ENCODE measurements at places on chromosomes 12 and 14.

- DNase-seq = no peak
These were observed 739 bp upstream of the PPP2R5E start for GRCh38 chr14:63543826-63544406.

DNA sequence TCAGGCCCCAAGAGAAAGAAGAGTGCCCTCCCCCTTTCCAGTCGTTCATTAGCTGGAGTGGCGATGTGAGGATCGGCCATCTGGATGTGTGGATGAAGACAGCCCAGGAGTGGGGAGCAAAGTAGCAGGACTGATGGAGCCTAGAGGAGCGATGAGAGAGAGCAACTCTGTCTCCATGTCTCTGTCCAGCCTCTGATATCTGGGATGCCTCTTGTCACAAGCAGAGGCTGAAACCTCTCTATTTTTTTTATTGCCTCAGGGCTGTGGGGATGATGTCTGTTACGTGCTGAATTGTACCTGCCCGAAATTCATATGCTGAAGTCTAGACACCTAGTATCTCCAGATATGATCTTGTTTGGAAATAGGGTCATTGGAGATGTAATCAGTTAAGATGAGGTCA lies 2.7 kb downstream of the SERPINA11 start:
- no peak for DNase-seq

DNA sequence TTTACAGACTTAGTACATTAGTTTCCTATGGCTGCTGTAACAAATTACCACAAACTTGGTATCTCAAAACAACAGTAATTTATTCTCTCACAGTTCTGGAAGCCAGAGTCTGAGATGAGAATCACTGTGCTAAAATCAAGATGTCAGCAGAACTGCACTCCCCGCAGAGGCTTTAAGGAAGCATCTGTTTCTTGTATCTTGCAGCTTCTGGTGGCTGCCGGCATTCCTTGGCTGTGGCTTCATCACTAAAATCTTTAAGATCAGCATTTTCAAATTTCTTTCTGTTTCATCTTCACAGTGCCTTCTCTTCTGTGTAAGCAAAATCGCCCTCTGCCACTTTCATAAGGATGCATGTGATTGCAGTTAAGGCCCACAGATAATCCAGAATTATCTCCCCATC lies 9.4 kb downstream of the STON2 start:
- no peak for DNase-seq

DNA sequence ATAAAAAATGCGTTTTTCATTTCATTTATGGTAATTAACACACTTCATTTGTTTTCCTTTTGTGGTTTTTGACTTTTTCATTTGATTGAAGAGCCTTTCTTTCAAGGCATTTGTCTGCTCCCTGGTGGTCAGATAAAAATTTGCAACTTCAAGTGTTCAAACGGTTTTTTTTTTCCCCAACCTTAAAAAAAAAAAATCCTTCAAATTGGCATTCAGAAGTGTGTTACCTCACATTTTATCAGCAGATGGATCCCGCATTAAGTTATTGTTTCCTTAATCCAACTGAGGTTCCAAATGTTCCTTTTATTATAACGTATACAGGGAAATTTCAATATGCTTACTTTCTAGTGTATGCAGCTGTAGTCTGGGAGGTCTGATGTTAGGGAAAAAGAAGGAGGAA lies 47.2 kb downstream of the MYF5 start:
- peak; percentile 22 for DNase-seq

- DNase-seq = no peak
These were observed 127.4 kb upstream of the ATF1 start for GRCh38 chr12:50636505-50636904.

DNA sequence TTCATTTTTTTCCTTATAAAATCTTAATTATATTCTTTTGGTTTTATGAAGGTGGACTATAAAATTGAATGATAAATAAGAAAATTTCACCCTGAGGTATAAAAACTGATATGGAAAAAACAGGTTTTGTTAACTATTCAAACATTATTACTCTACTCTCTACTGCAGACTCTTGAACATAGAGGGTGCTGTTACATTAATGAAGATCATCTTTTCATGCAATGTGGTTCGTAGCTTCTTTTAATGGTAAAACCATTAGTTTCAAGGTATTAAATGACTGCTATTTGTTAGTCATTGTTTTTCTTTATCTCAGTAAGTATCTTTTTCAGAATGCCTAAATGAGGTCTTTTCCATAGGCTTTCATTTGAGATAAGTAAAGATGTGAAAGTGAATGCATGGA lies 510.4 kb downstream of the SLC16A7 start:
- DNase-seq = no peak

- no peak for DNase-seq
These were observed 4.9 kb upstream of the SMAGP start for GRCh38 chr12:51275088-51275487.

DNA sequence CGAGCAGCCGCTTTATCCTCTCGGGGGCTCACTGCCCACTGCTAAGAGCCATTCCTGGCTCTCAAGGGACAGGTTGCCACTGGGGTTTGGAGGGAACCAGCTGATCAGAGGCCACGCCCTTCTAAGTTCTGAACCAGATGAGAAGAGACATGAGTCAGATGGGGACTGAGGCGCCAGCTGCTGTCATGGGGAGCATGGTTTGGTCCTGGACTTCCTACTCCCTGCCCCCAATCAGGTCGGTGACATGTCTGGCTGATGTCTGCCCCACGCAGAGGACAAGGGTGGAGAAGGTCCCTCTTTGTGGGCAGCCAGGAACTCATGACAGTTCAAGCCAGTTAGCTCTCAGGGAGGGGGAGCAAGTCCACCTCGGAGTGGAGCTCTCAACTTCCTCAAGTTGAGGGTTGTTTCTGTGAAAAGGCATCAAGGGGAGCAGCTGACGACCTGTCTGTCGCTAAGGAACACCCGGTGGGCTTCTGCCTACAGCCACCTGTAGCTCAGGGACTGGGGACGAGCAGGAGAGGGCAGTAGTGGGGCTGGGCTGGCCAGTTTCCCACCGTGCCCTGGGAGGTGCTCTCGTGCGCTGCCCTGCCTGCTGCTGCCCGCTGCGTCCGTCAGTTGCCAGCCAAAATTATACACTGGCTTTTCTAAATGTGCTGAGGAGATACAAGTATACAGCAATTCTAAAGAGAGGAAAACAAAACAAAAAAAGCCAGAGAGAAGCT lies 20.5 kb downstream of the PSMC1 start:
- DNase-seq = peak; percentile 49

- no peak for DNase-seq
These were observed 298.8 kb upstream of the TBX3 start for GRCh38 chr12:114982760-114983159.

- DNase-seq = no peak
These were observed 486.7 kb downstream of the APAF1 start for GRCh38 chr12:99131751-99132199.

DNA sequence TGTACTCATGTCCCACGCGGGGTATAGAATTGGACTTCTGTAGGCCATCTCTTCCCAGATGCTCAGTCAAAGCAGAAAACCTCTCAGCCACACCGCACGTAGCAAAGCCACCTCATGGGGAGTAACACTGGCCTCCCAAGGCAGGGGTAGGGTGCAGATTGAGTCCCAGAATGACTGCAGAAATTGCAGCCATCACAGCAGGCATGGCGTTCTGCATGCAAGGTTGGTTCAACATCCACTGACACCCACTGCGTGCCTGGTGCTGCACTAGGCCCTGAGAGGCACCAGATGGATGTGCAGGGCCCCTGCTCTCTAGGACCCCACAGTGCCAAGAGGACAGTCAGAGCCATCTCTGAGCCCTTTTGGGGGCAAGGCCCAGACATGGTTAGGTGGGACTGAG lies 39.9 kb downstream of the RAB35 start:
- no peak for DNase-seq

DNA sequence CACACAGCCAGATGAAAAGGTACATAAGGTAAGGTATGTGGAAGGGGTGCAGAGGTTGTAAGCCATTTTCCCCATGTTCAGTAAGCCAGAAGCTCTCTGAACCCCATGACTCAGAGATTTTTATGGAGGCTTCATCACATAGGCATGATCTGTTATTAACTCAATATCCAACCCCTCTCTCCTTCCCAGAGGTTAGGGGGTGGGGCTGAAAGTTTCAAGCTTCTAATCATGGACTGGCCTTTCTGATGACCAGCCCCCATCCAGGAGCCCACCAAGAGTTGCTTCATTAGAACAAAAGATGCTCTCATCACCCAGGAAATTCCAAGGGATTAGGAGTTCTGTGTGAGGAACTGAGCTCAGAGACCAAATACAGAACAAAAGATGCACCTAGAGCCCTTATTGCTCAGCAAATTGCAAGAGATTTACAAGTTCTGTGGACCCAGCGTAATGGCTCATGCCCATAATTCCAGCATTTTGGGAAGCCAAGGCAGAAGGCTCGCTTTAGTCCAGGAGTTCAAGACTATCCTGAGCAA lies 103.2 kb upstream of the DAAM1 start:
- no peak for DNase-seq

GRCh38 chr12:131603939-131604795 lies 106.7 kb upstream of the SFSWAP start:
- DNase-seq = peak; percentile 72

DNA sequence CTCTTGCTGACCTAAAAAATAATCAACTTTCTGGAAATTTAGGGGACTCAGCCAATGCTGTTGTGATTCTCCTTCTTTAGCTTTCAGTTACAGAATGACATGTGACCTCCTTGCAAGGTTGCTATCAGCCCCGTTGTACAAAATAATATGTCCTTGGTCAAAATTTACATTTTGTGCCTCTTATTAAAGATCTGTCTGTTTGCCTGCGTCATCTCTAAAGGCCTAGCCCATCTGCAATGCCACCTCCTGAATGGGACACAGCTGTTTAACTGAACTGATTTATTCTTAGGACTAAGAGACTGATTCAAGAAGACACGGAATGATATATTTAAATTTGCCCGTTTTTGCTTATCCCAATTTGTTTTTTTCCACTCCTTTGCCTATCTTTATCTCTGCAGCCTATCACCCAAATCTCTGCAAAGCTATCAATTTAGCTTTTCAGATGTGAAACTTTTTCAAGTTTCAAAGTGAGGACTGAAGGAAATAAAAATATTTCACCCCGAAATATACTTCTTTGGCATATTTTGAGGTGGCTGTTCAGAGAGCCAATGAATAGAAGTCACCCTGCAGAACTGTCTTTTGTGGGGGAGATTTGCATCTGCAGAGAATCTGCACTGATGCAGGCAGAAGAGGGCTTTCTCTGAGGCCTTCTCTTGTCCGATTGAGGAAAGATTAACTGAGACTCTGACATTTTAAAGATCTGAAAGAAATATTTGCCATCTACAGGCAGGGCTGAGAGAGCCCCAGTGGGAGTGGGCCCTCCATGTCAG lies 126.0 kb downstream of the VEZT start:
- DNase-seq = no peak

DNA sequence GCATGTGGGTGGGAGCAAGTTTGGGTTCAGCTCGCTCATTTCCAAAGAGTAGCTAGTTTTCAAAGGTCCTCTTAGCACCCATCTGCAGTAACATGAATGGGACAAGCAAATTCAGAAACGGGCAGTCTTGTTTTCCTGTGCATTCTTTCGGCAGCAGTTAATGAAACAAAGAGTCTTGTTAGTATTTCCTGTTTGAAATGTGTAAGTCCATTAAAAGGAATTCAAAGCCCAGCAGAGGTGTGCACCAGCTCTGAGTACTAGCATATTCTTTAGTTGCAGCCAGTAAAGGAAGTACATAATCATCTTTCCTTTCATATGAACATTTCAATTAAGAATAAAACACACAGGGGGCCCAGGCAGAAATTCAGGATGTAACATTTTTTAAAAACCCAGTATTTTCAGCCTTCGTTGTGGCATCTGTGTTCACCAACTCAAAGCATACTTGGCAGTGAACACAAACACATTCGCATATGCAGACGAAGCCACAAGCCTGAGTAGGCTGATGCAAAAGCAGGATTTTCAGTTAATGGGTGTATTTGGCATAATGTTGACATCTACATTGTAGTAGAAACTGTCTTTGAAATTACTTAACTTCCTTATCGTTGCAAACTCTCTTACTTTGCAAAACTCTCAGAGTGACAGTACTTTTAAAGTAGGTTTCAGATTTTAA lies 570.0 kb upstream of the FLRT2 start:
- no peak for DNase-seq

DNA sequence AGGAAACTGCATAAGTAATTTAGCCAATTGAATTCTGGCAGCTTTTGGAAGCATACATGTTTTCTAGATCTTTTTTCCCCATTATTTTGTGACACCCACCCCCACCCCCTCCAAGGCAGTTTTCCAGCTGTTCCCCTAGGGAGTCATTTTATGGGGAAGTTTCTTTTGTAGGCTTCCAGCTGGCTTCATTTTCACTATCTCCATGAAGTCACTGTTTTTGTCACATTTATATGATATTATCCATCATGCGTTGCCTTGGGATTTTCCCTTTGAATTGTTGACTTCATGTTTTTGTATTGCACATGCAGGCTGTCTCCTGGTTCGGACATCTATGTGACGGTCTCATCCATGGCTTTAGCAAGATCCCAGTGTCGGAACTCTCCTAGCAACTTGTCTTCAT lies 233.6 kb upstream of the RGS6 start:
- no peak for DNase-seq

GRCh38 chr12:26100666-26101349 lies 24.0 kb downstream of the BHLHE41 start:
- DNase-seq = no peak

DNA sequence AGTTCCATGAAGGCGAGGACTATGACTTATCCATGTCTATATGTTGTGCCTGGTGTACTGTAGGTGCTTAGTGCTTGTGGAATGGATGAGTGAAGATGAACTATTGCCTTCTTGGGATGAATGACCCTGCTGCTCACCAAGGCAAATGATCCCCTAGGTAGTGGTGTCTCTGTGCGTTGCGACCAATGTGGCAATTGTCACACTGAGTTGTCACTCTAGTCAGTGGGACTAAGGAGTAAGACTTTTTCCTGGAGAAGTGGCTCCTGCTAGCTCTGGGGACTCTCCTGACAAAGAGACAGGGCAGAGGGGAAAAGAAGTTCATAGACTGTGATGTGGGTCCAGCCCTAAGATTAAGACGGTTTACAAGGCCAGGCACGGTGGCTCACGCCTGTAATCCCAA lies 3.4 kb upstream of the ACVR1B start:
- DNase-seq = no peak

- DNase-seq = no peak
These were observed 145.6 kb upstream of the NCOR2 start for GRCh38 chr12:124713041-124713435.

DNA sequence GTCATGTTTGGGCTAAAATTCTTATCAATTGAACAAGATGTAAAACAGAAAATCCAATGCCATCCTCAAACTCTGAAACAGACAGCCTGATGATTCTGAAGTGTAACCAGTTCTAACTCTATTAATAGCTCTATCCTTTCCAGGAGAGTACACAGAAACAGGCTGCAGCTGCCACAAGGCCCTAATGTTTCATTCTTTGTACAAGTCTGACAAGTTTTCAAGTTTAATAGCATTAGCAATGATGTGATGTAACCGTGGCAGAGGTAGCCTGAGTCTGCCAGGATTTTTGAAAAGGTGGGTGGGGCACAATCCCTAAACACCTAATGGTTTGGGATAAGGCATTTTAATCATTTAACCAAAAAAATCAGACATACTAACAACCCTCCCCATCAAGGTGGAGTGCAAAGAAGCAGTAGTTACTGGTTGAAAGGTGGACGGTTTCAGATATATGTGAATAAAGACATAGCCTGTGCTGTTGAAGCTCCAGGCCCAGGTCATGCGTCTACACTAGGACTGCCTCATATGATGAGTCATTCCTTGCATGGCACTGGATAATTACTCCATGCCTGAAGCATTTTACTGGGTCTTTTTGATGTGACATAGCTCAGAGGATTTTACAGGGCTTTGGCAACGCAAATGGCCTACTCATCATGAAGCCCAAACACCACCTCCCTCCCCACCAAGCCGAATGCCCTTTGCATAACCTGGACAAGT lies 145.1 kb upstream of the GRIP1 start:
- DNase-seq = no peak

All from activated CD4-positive, alpha-beta T cell treated with anti-CD3 and anti-CD28 coated beads, Interleukin-10, Interleukin-2, amounts not matched to agents 100 ng/mL and 50 ng/mL, durations not matched to agents 16 hours and 8 hours (primary cell).